ENCODE measurements at places on chromosomes 6 and 20. TPM values are rescaled to one million over a fixed set of nuclear protein-coding genes. Genes with fewer than 3 reads are reported as not detected.

The MICA gene
- 4.8 TPM for total RNA-seq

DNA sequence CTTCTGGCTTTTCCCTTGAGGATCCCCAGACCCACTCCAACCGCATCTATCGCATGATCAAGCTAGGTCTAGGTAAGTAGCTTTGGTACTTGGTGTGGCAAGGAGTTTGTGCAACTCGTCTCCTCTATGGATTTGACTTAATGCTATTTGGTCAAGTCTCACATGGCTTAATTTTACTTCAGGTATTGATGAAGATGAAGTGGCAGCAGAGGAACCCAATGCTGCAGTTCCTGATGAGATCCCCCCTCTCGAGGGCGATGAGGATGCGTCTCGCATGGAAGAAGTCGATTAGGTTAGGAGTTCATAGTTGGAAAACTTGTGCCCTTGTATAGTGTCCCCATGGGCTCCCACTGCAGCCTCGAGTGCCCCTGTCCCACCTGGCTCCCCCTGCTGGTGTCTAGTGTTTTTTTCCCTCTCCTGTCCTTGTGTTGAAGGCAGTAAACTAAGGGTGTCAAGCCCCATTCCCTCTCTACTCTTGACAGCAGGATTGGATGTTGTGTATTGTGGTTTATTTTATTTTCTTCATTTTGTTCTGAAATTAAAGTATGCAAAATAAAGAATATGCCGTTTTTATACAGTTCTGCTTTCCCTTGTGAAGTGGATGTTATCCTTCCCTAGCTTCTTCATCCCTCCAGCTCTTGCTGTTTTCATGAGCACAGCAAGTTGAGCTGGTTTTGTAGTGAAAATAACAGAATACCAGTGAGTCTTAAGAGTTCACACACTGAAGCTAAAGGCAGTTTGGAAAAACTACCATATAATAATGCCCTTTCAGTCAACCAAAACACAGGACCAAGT, 3.8 kb downstream of the SLC35B2 start:
- DNase-seq, result no peak

The HDGFL1 gene
- total RNA-seq, result not detected

DNA sequence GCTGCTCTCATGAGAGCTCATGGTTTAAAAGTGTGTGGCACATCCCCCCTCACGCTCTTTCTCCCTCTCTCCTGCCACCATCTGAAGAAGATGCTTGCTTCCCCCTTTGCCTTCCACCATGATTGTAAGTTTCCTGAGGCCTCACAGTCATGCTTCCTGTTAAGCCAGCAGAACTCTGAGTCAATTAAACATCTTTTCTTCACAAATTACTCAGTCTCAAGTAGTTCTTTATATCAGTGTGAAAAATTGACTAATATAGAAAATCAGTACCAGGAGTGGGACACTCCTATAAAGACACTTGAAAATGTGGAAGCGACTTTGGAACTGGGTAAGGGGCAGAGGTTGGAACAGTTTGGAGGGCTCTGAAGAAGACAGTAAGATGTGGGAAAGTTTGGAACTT, 45.0 kb downstream of the HACE1 start:
- DNase-seq, result no peak

The OXT gene
- total RNA-seq, result not detected
